ENCODE measurements at places on chromosomes 11 and 22. TPM values are rescaled to one million over a fixed set of nuclear protein-coding genes. Genes with fewer than 3 reads are reported as not detected.

The MRGPRE gene
- total RNA-seq: not detected

The DMC1 gene
- total RNA-seq: 0.96 TPM

The OR10V1 gene
- total RNA-seq: not detected

The CALCA gene
- total RNA-seq: not detected

The TTC36 gene
- total RNA-seq: 0.19 TPM

The MPZL2 gene
- total RNA-seq: 25.8 TPM

The SMIM35 gene
- not detected for total RNA-seq

The ART1 gene
- not detected for total RNA-seq

The SELENOO gene
- 24.8 TPM for total RNA-seq

Data from vein endothelial cell (primary cell).